ENCODE measurements at places on chromosomes 3 and 15.

- no peak for DNase-seq
Observed at GRCh38 chr3:188673646-188674186, 498.1 kb upstream of the TPRG1 start.

- DNase-seq, result no peak
Observed at GRCh38 chr15:79966634-79967297, 4.2 kb downstream of the BCL2A1 start.

- no peak for DNase-seq
Observed at GRCh38 chr15:72564091-72564490, 90.0 kb downstream of the ARIH1 start.

DNA sequence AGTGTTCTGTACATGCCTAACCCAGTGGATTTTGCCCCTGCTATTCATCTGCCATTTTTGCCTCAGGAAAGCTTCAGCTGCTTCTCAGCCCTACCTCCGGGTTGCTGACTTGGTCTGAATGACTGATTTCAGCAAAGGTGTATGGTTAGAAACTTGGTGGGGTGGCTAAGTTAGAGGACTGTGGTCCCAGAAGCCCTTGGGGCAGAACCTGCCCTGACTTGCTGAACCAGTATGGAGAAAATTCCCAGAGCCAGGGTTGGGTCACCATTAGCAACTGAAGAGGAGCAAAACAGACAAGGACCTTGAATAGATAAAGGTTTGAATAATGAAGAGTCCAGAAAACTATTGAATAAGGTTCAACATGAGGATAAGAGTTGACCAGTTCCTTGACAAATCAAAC is 6.1 kb upstream of the WWTR1 start:
- no peak for DNase-seq

DNA sequence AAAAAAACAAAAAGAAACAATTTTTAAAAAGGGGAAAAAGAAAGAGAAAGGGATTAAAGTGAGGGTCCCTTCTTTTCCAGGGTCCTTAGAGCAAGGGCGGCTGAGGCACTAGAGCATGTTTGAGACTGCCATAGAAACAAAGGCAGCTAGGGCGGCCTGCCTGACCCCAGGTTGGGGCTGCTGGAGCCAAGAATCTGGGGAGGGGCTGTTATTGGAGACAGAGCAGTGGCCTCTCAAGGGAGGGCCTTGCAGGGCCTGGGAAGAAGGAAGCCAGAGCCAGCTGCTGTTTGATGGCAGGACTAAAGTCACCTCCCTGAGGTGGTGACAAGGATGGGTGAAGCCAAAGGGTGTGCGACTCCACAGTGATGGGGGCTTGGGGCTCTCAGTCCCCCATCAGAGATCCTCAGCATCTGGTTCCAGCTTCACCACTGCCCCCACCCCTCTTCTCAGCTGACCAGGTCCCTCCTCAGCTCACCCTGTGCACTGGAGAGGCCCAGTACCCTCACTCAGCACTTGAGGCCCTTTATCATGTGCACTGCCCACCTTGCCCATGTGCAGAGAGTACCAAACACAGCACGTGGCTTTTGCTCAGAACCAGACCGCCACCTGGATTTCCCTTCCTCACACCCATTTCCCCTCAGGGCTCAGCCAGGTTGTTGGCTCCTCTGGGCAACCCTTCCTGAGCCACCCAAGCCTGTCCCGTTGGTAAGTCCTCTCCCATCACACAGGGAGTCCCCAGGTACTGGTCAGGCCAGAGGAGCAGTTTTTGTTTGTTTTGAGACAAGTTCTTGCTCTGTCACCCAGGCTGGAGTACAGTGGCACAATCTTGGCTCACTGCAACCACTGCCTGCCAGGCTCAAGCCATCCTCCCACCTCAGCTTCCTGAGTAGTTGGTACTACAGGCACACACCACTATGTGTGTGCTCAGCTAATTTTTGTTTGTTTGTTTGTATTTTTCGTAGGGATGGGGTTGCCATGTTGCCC is 1.7 kb downstream of the TMEM89 start:
- DNase-seq, result no peak

Data from activated naive CD8-positive, alpha-beta T cell treated with anti-CD3 and anti-CD28 coated beads for 36 hours (primary cell).